Effector memory CD8-positive, alpha-beta T cell (primary cell): ENCODE measurements at places on chromosomes 7 and 10.

- DNase-seq = no peak
Observed at GRCh38 chr10:105785721-105786120, 1144.6 kb downstream of the SORCS3 start.

- no peak for DNase-seq
Observed at GRCh38 chr7:133157045-133157444, 75.2 kb upstream of the CHCHD3 start.

DNA sequence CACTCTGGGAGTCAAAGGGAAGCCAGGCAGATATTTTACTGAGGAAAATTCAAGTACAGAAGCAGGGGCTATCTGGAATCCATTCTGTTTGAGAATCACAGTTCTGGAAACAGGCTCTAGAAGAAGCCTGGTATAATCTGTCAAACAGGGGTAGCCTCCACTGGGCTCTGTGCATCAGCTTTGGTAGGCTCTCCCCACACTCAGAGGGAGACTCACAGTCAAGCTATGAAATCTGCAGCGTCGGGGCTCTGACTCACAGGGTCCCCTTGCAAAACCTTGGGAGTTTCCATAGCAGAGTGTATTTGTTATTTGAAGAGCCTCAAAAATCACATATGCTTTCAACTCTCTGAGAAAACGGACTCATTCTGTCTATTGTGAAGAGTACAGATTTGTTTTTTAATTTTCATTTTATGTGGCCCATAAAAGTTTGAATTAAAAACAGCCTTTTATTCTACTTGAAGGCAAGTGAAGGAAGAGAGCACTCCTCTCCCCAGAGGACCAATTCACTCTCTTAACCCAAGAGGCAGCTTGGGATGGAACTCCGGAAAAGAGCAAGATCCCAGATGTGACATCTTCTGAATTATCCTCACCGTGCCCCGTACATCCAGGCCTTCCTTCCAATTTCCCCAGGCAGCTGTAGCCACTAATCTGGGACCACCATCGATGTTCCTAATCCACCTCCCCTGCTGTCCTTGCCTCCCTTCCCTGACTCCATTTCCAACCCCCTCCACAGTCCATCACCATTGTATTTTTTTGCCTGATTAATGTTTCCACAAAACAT lies 590.9 kb upstream of the MGMT start:
- no peak for DNase-seq

DNA sequence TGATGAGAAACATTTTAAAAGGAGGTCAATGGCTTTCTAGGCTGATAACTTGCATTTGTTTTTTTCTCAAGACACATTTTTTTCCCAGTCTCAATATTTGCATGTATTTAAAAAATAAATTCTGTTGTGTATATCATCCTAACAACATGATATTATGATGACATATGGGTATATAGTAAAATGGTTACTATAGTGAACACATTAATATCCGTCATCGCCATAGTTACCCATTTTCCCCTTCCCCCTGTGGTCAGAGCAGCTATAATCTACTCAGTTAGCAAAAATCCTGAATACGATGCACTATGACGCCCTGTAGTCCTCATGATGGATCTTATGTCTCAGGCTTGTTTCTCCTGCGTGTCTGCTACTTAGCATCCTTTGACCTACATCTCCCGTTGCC lies 60.9 kb upstream of the ZPBP start:
- no peak for DNase-seq

GRCh38 chr10:121734589-121735045 lies 136.4 kb upstream of the FGFR2 start:
- no peak for DNase-seq
